ENCODE measurements at places on chromosomes 11 and 22. TPM values are rescaled to one million over a fixed set of nuclear protein-coding genes. Genes with fewer than 3 reads are reported as not detected.

GRCh38 chr11:126403022-126403581, 47.6 kb downstream of the ST3GAL4 start:
- DNase-seq: no peak

DNA sequence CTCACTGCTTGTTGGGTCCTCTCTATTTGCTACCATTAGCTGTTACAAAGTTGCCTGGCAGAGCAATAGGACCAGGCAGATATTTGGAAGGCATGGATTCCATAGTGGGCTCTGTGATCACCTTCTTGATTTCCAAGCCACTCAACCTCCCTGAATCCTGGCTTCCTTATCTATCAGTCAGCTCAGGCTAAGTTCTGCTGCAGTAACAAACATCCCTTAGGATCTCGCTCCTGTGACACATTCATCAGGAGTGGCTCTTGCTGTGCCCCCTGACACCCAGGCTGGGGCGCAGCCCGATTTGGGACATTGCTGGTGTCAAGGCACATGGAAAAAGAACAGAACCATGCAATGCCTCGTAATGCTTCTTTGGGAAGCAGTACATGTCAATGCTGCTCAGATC, 503.9 kb downstream of the TBC1D22A start:
- no peak for DNase-seq

CBX7 gene
- total RNA-seq: 20.1 TPM

WT1 gene
- 0.07 TPM for total RNA-seq

TMEM9B gene
- total RNA-seq: 26.8 TPM
